ENCODE measurements at places on chromosomes 16 and 17.
A peak's percentile ranks its signal among the peaks of the same experiment; 100 is the strongest.

GRCh38 chr17:28970879-28971278 lies 19.6 kb upstream of the PHF12 start:
- no peak for DNase-seq

- no peak for DNase-seq
Observed at GRCh38 chr17:46972346-46972745, 6.7 kb downstream of the RPRML start.

- DNase-seq, result no peak
Observed at GRCh38 chr16:47533744-47534292, 72.7 kb downstream of the PHKB start.

DNA sequence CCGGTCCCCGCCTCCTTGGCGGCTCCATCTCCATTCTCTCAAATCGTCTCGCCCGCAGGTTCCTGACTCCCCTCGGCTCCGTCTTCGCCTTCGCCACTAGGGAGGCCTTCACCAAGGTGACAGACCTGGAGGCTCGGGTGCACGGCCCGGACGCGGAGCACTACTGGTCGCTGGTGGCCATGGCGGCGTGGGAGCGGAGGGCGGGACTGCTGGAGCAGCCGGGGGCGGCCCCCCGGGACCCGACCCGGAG lies 862 bp downstream of the GLTPD2 start:
- DNase-seq, result peak; percentile 32

GRCh38 chr17:42878123-42878880 lies 22.3 kb upstream of the G6PC1 start:
- DNase-seq, result no peak

- no peak for DNase-seq
Observed at GRCh38 chr17:44955674-44956425, 8.3 kb upstream of the KIF18B start.

DNA sequence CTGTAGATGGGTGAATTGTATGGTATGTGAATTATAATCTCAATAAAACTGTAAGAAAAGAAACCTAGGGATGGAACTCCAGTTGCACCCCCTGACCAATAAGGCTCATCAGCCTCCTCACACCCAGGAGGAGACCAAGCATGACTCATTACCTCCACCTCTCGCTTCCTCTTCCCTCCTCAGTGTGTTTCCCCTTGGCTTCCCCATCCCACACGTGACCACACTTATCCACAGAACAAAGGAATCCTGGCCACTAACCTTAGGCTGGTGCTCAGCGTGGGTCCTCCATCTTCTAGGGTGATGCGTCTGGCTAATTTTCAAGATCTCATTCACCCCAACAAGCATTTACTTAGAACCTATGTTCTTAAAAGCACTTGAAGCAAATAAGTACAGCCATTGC lies 36.2 kb upstream of the MAP3K14 start:
- no peak for DNase-seq
